ENCODE measurements at places on chromosomes 6 and 20.
A peak's percentile ranks its signal among the peaks of the same experiment; 100 is the strongest.

- peak; percentile 50 for DNase-seq
Observed at GRCh38 chr6:35687658-35688604, 784 bp downstream of the FKBP5 start.

DNA sequence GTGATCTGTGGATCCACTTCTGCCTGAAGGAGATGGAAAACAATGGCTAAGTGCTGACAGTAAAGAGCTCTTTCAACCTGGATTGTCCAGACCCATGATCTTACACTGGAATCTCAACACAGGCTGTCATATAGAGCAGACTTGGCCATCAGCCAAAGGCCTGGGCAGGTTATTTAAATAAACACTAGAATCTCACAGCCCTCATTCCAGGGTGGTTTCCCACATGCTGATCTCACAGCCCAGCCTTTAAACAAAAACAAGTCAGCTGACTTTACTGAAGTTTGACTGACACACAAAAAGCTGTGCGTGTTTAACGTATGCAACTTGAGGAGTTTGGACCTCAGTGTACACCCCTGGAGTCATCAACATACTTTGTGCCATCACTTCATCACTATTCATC, 28.4 kb downstream of the SYNDIG1 start:
- peak; percentile 90 for DNase-seq

DNA sequence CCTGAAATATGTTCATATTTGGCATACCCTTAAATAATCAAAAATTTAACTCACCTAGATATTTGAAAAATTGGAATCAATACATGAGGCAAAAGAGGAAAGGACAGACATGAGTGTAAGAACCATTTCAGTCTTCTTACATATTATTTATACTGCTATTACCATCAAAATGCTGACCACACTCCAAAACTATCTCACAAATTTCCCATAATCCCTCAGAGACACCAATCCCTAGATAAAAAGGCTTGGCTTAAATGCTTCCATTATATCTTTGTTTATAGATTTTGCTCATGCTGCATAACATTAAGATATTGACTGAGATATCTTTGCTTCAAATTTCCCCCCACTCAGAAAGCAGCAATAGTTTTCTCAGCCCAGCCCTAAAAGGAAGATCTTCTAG, 11.7 kb upstream of the NT5DC1 start:
- no peak for DNase-seq

- no peak for DNase-seq
Observed at GRCh38 chr6:75483136-75483952, 10.3 kb downstream of the FILIP1 start.

GRCh38 chr20:47680804-47681529, 104.3 kb downstream of the SULF2 start:
- no peak for DNase-seq

DNA sequence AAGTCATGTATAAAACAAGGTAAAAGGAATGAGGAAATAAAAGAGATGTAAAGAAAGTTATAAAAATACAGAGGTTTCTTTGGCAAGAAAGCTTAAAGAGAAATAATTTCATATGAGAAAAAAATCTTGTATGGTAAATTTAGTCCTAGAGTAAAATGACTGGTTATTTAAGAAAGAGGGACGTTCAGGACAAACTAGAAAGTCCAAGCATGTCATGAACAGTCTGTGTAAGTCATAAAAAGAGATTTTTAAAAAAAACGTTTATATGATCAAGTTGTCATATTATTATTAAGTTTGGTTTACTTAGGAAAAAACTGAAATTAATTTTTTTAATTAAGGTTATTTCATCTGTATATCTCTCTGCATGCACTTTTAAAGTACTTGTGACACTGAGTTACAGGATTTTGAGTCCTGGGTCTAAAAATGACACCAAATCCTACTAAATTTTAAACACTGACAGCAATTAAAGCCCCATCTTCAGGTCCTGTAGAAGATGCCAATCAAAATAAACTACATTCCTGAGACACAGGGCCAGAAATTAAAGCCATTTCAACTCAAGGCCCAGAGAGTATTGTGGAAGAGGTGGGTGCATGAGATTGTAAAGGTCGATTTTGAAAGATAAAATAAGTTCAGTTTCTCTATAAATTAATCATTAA, 62.4 kb downstream of the AGPAT4 start:
- DNase-seq: no peak

DNA sequence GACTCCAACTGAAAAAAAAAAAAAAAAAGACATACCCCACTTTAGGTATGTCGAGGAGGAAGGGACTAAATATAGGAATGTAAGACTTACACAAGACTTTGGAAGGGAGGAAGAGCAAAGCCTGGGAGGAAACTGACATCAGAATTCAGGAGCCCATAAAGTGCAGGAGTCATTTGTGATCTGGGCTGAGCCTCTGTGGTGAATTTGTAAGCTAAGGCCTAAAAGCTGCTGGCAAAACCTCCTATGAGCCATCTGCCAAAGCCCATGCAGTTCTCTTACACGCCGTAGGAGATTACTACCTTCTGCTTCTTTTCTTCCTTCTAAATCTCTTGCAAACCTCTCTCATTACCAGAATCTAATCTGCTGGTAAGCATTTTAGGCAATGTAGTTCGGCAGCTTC, 52.0 kb upstream of the THEMIS start:
- DNase-seq: no peak

GRCh38 chr6:124825564-124825963, 136.7 kb upstream of the RNF217 start:
- no peak for DNase-seq

DNA sequence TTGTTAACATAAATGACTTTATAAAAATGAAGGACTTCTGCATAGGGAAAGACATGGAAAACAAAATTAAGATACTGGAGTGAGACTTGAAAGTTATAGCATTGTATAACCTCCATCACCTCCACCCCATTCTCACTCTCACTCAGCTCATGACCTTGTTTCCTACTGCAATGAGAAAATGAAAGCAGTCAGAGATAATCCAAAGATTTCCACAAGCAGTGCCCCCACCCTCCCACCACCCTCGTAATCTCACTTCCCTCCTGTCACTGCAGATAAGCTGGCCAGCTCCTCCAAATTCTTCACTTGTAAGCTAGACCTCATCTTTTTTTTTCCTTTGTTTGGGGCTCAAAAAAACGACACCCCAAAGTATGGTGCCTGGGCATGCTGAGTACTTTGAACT, 52.9 kb upstream of the PROKR2 start:
- DNase-seq: no peak

DNA sequence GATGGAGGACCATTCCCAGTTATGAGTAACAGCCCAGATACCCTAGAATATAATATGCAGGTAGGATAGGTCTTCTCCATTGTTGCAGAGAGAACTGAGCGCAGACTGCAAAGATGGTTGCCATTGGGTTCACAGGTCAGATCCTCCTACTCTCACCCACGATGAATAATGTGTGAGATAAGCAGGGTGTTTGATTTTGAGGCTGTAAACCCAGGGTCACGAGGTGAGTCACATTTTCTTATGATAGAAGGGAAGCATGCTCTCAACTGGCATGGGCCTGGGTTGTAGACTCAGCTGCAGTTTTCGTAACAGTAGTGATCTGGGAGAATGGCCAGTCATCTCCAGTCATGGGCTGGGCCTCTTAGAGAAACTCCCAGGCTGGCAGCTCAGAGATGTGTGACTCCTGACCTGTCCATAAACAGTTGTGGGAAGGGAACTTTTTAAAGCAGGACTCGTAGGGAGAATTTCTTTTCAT, 74.2 kb downstream of the CD164 start:
- no peak for DNase-seq

- no peak for DNase-seq
Observed at GRCh38 chr6:46437671-46438221, 53.5 kb downstream of the RCAN2 start.

- no peak for DNase-seq
Observed at GRCh38 chr20:23129266-23129665, 43.1 kb upstream of the CD93 start.

GRCh38 chr20:9453201-9453600, 61.2 kb upstream of the LAMP5 start:
- no peak for DNase-seq

GRCh38 chr6:45543298-45544235, 165.8 kb upstream of the SUPT3H start:
- DNase-seq: no peak

DNA sequence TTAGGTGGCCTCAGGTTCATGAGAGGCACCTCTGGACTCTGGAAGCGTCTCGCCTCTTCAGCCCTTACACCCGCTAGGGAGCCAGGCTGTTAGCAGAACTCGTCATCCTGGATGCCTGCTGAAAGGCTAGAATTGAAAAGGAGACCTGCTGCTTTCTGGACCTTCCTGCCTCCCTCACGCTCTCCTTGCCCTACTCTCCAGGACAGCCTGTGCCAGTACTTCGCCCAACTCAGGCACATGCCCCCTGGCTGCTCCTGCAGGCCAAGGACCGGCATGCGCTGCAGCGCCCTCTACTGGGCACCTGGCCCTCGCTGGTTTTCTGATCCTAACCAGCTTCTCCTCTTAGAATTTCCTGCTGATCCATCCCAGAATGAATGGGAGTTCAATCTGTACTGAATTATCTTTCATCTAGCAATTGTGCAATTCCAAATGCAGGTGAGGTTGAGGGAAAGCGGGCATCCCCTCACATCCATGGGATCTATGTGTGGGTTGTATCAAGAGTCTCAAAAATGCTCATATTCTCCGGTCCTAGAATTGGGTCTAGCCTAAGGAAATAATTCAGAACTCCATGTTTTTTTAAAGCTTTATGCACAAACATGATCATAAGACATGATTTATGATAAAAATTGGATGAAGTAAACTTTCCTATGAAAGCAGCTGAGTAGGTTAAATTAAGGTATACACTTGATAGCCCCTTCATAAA, 78.0 kb downstream of the PTPN1 start:
- DNase-seq: peak; percentile 43

DNA sequence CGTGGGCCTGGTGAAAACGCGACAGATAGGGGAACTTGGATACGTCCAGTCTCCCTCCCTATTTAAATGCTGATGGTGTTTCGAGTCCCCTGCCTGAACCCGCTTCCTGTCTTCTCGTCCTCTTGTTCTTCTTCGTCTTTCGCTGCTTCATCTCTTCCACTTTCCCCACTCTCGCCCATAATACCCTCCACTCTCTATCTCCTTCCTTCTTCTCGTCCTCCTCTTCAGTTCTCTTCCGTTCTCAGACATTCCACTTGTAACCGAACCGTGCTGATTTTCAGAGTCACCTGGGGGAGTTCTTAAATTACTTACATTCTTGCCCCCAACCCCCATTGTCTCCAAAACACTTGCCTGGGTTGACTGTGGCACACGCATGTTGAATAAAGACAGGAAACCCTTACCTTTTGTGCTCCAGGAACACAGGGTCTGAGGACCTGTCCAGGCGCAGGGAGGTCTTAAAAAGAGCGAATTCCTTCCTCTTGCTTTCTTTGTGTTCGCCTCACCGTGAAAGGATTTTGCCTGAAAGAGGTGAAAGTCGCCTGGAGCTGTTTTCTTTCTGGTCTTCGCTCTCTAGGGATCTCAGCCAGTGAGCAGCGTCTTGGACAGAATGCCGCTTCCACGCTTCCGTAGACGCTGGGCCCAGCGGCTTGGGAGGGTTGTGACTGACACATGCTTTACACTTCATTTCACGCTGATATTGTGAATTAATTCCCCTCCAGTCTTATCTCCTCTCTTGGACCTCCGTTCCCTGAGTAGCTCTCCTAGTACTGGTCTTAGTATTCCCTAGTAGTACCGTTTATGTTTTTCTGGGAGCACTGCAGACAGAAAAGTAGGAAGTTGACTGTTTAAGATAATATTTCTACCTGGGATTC, 184.0 kb downstream of the GPX5 start:
- DNase-seq: peak; percentile 12

DNA sequence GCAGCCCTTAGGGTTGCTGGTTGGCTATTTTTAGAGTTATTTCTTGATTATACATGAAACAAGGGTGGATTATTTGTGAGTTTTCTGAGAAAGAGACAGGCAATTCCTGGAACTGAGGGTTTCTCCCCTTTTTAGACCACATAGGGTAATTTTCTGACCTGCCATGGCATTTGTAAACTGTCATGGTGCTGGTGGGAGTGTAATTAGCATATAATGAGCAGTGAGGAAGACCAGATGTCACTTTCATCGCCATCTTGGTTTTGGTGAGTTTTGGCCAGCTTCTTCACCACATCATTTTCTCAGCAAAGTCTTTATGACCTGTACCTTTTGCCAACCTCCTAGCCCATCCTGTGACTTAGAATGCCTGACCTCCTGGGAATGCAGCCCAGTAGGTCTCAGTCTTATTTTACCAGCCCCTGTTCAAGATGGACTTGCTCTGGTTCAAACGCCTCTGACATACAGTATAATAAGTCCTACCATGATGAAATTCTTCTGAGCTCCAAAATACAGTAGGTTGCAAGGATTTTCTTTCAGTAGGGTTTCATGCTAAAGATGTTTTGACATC, 117.1 kb downstream of the ISM1 start:
- no peak for DNase-seq

DNA sequence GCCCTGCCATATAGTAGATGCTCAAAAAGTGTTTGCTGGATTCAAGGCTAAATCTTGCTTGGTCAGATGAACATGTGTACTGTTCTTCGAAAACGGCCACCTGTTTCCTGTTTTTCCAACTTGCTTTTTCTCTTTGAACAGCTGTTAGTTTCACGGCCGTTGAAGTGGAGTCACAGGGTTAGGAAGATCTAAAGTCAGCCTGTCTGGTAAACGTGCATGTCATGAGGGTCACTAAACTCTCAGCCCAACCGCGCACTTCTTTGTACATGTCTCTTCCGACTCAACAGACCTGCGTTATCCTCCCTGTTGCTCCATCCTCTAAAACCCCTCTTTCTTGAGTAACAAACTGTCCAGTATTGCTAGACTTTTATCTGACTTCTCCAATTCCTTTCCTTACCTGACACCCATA, 93.2 kb upstream of the MAN1A1 start:
- no peak for DNase-seq

- DNase-seq: no peak
Observed at GRCh38 chr20:57545927-57546662, 14.8 kb upstream of the PCK1 start.

- DNase-seq: no peak
Observed at GRCh38 chr20:7708112-7708511, 232.1 kb downstream of the HAO1 start.

DNA sequence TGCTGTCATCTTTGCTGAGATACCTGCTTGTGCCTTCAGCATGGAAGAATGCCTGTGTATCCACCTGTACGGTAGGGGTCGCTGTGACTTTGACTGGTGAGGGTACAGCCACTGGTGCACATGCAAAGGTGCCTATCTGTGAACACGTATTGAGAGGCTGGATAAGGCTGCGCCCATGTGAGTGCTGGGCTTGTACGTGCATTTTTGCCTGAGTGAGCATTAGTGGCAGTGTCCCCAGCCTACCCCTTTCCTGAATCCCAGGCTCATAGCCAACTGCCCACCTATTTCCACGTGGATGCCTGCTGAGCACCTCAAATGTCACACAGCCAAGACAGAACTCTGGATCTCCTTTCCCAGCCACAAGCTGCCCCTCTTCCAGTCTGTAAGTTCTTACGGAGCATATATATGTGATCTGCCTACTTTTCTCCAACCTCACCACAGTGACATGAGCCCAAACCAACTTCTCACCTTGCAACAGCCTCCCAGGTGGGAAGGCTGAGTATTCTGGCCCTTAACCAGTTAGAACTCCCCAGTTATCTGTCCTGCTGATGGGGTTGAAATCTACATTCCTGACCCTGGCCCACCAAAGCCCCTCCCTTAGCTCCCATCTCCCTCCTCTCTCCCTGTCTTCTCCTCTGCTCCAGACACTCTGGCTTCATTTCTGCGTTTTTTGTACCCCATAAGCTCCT, 1.1 kb upstream of the SLC2A10 start:
- DNase-seq: no peak

Data from NCI-H1105 (cell line).